8988T (cell line): ENCODE measurements at places on chromosomes 3 and 15.

GRCh38 chr15:66821307-66821706 is 119.3 kb downstream of the SMAD6 start:
- no peak for DNase-seq

- no peak for DNase-seq
These were observed 152.6 kb downstream of the ZNF621 start for GRCh38 chr3:40677321-40677720.

GRCh38 chr3:100875239-100875638 is 118.0 kb downstream of the ABI3BP start:
- DNase-seq: no peak

GRCh38 chr15:70415398-70415797 is 317.7 kb upstream of the TLE3 start:
- DNase-seq: no peak

GRCh38 chr15:28901987-28902745 is 16.4 kb downstream of the APBA2 start:
- DNase-seq: no peak

DNA sequence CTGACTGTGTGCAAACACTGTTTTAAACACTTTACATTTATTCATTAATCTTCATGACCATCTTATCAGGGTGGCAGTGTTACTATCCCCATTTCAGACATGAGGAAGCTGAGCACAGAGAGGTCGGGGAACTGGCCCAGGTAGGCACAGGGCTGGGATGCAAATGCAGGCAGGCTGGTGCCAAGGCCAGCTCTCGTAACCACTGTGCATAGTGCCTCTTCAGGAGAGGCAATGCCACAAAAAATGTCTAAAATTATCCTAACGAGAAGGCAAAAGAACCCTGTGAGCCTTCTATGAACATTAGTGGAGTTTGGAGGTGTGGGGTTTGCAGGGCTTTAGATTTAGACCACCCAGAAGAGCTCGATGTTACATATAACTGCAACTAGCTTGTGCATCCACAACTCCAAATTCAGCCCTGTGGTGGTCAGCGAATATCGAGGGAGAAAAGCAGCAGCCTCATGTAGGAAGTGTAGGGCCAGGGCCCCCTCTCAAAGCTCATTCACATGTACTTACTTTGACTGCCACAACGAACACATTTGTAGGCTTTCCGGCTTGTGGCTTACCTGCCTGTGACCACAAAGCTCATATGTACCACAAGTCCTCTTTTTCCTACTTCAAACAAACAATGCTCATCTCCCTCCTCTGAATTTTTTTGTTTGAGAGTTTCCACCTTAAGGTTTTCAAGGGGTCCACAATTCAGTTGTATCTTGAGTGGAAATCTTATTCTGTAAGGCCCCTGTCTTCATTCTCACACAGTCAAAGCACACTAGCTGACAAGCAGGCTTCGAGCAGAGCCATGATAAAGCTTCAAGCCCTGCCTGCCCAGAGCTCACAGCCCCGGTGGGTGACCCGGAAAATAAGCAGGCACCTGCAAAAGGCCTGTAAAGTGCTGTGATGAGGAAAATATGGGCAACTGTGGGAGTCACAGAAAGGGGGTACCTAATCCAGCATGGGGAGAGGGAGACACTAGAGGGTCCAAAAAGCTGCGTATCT is 722.9 kb upstream of the CFAP20DC start:
- no peak for DNase-seq

GRCh38 chr3:177742273-177742672 is 545.0 kb upstream of the TBL1XR1 start:
- no peak for DNase-seq

DNA sequence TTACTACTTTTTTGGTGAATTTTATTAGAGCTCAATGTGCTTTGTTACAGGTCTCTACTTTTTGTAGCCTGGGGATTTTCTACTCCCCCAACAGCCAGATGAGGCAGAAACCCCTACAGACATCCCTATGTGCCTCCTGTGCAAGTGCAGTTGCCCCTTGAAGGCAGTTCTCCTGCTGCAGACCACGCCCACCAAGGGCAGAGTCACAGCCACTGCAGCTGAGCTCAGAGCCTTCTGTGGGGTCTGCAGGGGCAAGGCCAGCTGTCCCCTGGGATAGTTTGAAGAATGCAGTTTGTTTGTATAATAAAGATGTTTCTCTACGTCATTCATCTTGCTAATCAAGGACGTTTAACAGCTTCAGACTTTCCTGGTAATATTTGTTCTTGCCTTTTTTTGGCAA is 76.8 kb downstream of the NPAP1 start:
- DNase-seq: no peak
